CD4-positive, alpha-beta T cell (primary cell): ENCODE measurements at places on chromosomes 6 and 20. TPM values are rescaled to one million over a fixed set of nuclear protein-coding genes. Genes with fewer than 3 reads are reported as not detected.

Gene XKR7
- not detected for total RNA-seq

Gene BMP6
- total RNA-seq = not detected

Gene HFE
- 0.08 TPM for total RNA-seq

DNA sequence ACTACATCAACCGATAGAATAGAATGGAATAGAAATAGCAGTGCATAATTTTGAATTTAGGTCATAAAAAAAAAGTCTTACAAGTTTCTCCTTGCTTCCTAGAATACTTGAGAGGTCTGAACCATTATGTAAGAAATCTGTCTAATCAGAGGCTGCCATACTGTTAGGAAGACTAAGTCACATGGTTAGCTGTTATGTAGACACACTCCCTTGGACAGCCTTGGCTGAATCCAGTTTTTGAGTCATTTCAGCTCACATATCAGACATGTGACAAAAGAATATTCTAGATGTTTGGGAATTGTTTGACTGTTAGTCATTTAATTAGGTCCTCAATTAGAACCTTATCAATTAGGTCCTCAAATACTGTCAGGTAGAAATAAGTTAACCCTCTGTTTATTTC lies 1601.4 kb downstream of the GRIK2 start:
- DNase-seq = no peak

GRCh38 chr6:169590376-169590939 lies 111.4 kb downstream of the WDR27 start:
- no peak for DNase-seq

Gene SLC22A1
- 0.14 TPM for total RNA-seq

GRCh38 chr6:140867336-140867735 lies 1265.4 kb upstream of the GJE1 start:
- no peak for DNase-seq

Gene HSPA12B
- not detected for total RNA-seq

Gene C4B
- total RNA-seq = 4.0 TPM

GRCh38 chr6:13814938-13815575 lies 700 bp upstream of the MCUR1 start:
- no peak for DNase-seq
